Activated naive CD8-positive, alpha-beta T cell treated with anti-CD3 and anti-CD28 coated beads, Interleukin-2, amount 10 ng/mL, durations not matched to agents 7 days and 5 days (primary cell): ENCODE measurements at places on chromosomes 7 and 10. TPM values are rescaled to one million over a fixed set of nuclear protein-coding genes. Genes with fewer than 3 reads are reported as not detected.

- no peak overlapping the region for H3K27ac ChIP-seq
- peaks cover 2% of the 10 kb centered on the region for H3K4me1 ChIP-seq
- peaks cover 3% of the 10 kb centered on the region for H3K36me3 ChIP-seq
- H3K4me3 ChIP-seq, result no peak overlapping the region
These were observed 16.6 kb downstream of the ASB13 start for GRCh38 chr10:5649746-5650145.

The RUFY2 gene
- total RNA-seq, result 22.6 TPM

- H3K27ac ChIP-seq, result no peak overlapping the region
- no peak overlapping the region for H3K4me3 ChIP-seq
- no peaks in the 10 kb centered on the region for H3K36me3 ChIP-seq
- DNase-seq, result no peak
- H3K4me1 ChIP-seq, result no peaks in the 10 kb centered on the region
These were observed 50.9 kb upstream of the A1CF start for GRCh38 chr10:50936335-50936734.

- H3K27ac ChIP-seq, result no peak overlapping the region
- H3K4me1 ChIP-seq, result no peaks in the 10 kb centered on the region
- H3K27me3 ChIP-seq, result no peaks in the 10 kb centered on the region
These were observed 489.2 kb upstream of the KCND2 start for GRCh38 chr7:119783799-119784198.

- DNase-seq, result no peak
- H3K27me3 ChIP-seq, result peaks cover 10% of the 10 kb centered on the region
- H3K4me3 ChIP-seq, result no peak overlapping the region
- H3K36me3 ChIP-seq, result no peaks in the 10 kb centered on the region
- no peak overlapping the region for H3K27ac ChIP-seq
These were observed 9.5 kb upstream of the IMPDH1 start for GRCh38 chr7:128419257-128419656.
